ENCODE measurements at places on chromosomes 12 and 14. TPM values are rescaled to one million over a fixed set of nuclear protein-coding genes. Genes with fewer than 3 reads are reported as not detected.

The SLC25A47 gene
- total RNA-seq = not detected

- no peak for DNase-seq
These were observed 820.3 kb downstream of the TMEM121 start for GRCh38 chr14:106346534-106347290.

- peak; percentile 98 for DNase-seq
These were observed at the start of gene RNF212B for GRCh38 chr14:23237772-23238594. Gene RNF212B (plus strand): TSS chr14:23237936. CDS start chr14:23240346, 2,410 bp downstream.

- no peak for DNase-seq
These were observed 32.9 kb downstream of the MIPOL1 start for GRCh38 chr14:37230551-37231194.

GRCh38 chr12:40801861-40802260 is 109.6 kb downstream of the CNTN1 start:
- DNase-seq = no peak

GRCh38 chr12:109307051-109307450 is 2.0 kb downstream of the FOXN4 start:
- DNase-seq = no peak

- no peak for DNase-seq
These were observed 16.4 kb downstream of the NOC4L start for GRCh38 chr12:132160601-132161035.

The FLRT2 gene
- total RNA-seq = 14.3 TPM

The SARNP gene
- total RNA-seq = 40.1 TPM

- DNase-seq = no peak
These were observed 218.6 kb upstream of the DCN start for GRCh38 chr12:91401190-91401589.

The RPL6 gene
- 896 TPM for total RNA-seq

- no peak for DNase-seq
These were observed 20.0 kb downstream of the NFKBIA start for GRCh38 chr14:35384455-35385041.

- DNase-seq = no peak
These were observed 11.0 kb downstream of the ITPR2 start for GRCh38 chr12:26822026-26822425.

DNA sequence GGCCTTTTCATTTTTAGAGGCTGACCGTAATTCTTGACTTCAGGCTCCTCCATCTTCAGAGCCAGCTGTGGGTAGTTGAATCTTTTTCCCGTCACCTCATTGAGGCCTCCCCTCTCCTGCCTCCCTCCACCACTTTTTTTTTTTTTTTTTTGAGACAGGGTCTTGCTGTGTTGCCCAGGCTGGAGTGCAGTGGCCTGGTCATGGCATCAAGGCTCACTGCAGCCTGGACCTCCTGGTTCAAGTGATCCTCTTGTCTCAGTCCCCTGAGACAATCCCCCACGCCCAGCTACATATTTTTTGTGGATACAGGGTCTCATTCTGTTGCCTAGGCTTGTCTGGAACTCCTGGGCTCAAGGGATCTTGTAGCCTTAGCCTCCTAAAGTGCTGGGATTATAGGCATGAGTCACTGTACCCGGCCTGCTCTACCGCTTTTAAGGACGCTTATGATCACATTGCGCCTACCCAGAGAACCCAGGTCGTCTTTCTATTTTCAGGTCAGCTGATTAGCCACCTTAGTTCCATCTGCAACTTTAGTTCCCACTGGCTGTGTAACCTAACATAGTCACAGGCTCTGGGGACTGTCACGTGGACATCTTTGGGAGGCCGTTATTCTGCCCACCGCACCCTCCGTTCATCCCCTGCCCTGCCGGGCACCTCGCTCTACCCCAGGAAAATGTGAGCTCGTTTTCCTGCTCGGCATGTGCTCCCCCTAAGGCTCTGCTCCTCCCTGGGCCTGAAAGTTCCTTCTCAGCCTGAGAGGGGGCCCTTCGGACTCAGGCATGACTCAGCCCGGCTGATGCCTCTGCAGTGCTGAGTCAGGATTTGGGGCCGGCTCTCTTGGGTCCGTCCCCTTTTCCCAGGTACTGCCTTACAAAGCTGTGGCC is 13.4 kb downstream of the TNFAIP2 start:
- DNase-seq = peak; percentile 64

DNA sequence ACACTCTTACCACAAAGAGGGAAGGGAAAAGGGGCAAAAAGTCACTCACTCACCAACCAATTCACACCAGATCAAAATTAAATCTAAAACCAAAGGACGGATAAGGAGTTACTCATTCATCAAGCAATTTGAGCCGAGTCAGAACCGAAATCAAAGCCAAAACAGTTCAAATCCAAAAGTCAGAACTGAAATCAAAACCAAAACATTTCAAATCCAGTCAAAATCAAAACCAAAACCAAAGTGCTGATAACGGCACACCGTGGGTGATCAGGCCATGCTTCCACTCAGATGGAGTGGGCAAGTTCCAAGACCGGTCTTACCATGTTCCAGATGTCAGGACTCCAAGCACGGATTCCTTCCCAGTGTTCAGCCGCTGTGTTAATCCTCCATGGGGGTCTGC is 139.5 kb downstream of the SLC38A6 start:
- DNase-seq = no peak
